Stimulated activated CD8-positive, alpha-beta memory T cell treated with anti-CD3 and anti-CD28 coated beads, Interleukin-7, amount 100 ng/mL, for 1 hour (primary cell): ENCODE measurements at places on chromosomes 7 and 10.

DNA sequence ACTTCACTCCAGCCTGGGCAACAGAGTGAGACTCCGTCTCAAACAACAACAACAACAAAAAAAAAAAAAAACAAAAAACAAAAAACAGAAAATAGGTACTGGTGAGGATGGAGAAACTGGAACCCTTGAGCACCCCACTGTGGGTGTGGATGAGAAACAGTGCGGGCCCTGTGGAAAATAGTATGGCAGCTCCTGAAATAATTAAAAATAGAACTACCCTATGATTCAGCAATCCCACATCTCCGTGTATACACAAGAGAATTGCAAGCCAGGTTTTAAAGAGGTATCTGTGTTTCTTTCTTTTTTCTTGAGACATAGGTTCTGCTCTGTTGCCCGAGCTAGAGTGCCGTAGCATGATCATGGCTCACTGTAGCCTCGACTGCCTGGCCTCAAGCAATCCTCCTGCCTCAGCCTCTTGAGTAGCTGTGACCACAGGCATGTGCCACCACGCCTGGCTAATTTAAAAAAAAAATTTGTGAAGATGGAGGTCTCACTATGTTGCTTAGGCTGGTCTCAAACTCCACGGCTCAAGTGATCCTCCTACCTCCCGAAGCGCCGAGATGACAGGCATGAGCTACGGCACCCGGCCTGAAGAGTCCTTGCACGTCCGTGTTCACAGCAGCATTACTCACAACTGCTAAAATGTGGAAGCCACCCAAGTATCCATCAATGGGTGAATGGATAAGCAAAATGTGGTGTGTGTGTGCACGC is 39.5 kb downstream of the EBF3 start:
- no peak for DNase-seq

DNA sequence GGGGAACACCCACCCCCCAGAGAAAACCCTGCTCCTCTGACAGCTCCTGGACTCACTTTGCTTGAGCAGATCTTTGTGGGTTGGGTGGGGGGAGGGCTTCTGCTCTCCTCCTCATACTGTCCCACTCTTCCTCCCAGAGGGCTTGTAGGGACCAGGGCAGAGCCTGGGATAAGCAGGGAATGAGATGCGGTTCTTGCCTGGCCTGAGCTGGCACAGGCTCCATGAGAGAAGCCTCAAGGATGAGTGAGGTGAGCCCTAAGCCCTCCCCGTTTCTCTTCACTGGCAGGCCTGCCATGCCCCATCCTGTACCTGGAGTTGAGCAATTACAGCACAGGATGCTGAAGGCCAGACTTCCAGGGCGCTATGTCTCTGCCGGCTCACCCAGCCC is 134.7 kb downstream of the ADAM12 start:
- DNase-seq, result no peak

DNA sequence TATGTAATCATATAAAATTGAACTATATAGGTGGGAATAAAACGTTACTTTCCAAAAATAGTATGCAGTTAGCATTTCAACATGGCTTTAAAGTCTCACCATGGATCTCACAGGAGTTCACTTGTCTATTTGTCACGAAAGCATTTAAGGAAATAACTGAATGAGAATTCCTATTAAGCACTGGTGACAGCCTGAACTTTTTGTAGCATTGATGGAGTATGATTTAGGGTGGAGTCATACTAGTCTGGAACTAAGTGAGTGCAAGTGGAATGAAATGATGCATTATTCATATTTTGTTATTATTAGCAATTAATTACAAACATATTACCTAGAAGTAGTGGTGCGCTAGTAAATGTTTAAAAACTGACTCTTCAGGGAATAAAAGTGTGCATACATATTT is 26.0 kb upstream of the HIBADH start:
- DNase-seq, result no peak

- no peak for DNase-seq
These were observed at the start of gene SP8 for GRCh38 chr7:20786779-20787659. Gene SP8, minus strand, starts transcription at chr7:20786886. Its CDS starts 88 bp downstream, at chr7:20786798.

- DNase-seq, result no peak
These were observed 200.2 kb upstream of the PHYHIPL start for GRCh38 chr10:58976254-58976653.

DNA sequence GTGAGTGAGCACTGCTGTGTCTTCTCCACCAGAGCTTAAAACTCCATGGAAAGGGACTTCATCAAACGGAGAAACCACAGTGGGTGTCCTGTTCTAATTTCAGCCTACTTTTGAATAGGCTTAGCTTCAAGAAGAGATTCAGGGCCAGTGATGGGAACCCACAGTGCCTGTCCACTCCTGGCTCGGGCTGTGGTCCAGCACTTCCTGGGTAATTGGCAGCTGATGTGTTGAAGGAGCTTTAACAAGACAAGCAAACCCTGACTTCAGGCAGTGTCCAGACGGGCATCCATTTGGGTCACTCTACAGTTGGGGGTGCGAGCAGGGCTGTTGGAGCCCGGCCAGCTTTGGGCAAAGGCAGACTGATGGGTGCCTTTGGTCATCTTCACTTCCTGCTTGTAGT is 14.5 kb downstream of the VWC2 start:
- DNase-seq, result no peak

DNA sequence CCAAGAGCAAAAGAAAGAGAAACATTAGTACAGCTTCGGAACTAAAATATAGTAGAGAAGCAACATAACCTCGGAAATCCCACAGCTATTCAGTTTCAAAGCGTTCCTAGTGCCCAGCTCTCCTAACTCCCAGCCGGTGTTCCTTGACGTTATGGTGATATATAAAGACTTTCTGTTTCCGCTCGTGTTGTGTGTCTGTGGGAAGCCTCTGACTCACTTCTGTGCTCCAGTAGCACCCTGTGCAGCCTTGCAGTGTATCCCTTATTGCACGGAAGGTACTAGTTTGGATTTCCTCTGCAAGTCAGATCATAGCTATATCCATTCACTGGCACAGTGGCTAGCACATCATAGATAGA is 535 bp downstream of the ASAH2B start:
- DNase-seq, result no peak

DNA sequence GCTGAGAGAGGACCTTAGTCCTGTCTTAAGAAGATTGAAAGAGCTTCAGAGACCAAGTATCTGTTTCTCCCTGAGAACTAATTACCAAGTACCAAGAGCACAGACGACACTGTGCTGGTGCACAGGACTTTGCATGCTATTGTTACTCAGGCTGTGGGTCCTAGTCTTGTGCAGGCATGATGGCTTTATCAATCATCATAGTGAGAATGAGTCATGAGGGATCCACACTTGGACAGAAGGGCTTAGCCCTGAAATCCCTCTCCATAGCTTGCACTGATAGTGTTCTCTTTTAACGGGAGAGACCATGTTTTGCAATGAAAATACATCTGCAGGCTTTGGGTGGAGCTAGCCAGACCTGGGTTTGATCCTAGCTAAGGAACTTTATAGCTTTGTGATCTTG is 93.3 kb downstream of the SORCS3 start:
- DNase-seq, result no peak

- no peak for DNase-seq
These were observed 136.0 kb downstream of the UBE2H start for GRCh38 chr7:129816742-129817141.

DNA sequence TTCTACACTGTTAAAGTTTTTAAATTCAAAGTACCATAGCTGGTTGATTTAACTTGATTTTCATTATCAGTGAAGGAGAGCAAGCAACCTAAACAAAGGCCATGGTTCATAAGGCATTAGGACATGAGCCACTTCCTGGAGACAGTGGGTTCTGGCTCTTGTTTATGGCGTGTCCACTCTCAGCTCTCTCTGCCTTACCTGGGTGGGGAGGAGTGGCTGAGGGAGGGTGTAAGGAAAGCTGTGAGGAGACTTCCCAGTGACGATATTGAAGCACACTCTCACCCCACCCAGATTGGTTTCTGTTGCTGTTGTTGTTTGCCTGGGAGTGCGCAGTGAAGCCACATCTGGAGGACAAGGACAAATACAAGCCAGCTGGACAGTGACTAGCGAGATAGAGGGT is 365.3 kb upstream of the FZD8 start:
- no peak for DNase-seq

- DNase-seq, result no peak
These were observed 9.0 kb downstream of the GTF2IRD1 start for GRCh38 chr7:74462707-74463100.

GRCh38 chr7:5404421-5404826 is 19.2 kb downstream of the TNRC18 start:
- no peak for DNase-seq

DNA sequence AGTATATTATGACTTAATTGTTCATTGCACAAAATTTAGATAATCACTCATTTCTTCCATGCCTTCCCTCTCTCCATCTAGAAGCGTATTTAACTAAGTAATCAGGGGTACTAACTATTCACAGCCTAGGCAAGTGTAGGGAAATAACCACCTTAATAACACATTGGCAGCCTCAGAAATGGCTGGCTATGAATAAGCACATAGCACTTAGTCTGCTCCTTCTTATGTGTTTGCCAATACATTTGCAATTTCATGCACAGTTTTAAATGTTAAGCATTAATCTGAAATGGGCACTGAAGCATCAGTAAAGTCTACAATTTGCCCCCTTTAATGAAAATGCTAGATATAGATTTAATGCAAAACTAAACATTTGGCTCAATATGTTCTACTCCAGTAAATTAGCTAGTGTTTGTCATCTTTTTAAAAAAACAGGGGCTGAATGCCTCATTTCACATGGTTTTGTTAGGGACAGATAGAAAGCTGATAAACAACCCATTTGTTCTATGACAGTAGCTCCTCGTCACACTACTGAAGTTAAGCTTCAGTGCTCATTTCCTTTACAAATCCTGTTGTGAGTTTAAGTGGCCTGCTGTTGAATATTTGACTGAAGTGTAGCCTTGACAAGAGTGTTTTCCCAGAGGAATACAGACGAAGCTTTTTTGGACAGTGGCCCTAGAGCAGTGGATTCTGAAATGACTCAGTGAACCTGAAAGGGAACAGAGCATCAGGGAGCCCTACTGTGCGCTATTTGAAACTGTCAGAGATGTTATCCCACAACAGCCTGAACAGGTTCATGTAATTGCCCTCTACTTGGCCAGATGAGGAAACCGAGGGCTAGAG is 30.5 kb downstream of the HHEX start:
- no peak for DNase-seq

- no peak for DNase-seq
These were observed 56.3 kb upstream of the CAMK2B start for GRCh38 chr7:44381494-44382220.

GRCh38 chr10:93342366-93342765 is 139.8 kb downstream of the MYOF start:
- no peak for DNase-seq

DNA sequence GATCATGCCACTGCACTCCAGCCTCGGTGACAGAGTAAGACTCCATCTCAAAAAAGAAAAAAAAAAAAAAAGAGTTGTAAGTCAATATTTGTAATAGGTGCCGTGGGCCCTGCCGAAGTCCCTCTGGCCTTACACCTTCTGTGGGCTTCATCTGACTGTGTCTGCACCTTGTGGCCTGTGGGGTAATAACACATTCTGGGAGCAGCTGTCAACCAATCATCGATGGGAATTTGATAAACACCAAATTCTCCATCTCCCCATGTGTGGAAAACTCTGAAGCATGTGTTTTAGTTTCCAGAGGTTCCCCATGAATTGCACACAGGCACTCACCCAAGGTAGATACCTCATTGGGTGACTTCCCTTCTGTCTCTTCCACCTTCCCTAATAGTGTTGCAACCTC is 10.8 kb downstream of the ZNF394 start:
- DNase-seq, result no peak

DNA sequence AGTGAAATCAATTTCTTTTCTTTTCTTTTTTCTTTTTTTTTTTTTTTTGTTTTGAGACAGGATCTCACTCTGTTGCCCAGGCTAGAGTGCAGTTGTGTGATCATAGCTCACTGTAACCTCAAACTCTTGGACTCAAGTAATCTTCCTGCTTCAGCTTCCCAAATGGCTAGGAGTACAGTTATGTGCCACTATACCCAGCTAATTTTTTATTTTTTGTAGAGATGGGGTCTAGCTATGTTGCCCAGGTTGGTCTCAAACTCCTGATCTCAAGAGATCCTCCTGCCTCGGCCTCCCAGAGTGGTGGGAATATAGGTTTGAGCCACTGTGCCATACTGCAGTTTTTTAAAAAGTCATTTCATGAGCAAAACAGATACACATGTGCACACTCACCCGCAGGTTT is 79.8 kb downstream of the ANK3 start:
- no peak for DNase-seq

GRCh38 chr7:91446819-91447218 is 182.6 kb downstream of the FZD1 start:
- DNase-seq, result no peak

DNA sequence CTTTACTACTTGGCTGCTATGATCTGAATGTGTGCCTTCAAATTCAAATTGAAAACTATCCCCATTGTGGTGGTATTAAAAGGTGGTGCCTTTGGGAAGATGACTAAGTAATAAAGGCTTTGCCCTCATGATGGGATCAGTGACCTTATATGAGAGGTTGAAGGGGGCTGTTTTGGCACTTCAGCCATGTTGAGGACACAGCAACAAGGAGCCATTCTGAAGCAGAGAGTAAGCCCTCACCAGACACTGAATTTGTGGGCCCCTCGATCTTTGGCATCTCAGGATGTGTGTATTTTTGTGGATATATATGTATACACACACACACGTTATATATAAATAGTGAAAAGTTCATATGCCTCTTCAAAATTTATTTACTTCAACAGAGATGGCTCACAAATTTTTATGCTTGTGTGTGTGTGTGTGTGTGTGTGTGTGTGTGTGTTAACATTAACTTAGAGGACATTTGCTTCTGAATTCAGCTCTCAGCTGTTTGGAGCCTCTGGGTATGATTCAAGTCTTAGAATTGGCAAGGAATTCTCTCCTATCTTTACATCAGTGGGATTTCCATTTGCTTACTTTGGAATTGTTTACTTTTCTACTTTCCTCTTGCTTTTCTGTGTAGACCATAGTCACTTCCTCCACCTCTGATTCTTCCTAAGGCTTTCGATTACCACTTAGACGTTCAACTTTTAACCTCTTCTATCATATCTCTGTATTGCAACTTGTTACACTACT is 66.6 kb downstream of the MAGI2 start:
- DNase-seq, result no peak

- DNase-seq, result no peak
These were observed 123.3 kb upstream of the FZD1 start for GRCh38 chr7:91140982-91141381.

DNA sequence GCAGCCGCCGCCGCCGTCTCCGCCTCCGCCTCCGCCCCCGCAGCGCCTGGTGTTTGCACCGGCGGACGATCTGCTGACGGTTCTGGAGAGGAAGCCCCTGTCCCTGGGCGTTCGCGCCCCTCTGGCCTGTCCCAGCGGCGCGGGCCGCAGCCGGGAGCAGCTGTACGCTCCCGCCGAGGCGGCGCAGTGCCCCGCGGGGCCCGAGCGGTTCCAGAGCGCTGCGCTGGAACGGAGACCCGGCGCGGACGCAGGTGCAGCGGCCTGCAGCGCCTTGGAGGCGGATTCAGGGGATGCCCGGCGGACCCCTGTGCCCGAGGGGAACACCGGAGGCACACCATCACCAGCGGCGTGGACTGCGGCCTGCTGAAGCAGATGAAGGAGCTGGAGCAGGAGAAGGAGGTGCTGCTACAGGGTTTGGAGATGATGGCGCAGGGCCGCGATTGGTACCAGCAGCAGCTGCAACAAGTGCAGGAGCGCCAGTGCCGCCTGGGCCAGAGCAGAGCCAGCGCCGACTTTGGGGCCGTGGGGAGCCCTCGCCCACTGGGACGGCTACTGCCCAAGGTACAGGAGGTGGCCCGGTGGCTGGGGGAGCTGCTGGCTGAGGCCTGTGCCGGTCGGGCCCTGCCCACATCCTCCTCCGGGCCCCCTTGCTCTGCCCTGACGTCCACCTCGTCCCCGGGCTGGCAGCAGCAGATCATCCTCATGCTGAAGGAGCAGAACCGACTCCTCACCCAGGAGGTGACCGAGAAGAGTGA is 24.8 kb upstream of the ZNF735 start:
- DNase-seq, result no peak
